Activated CD4-positive, alpha-beta T cell treated with anti-CD3 and anti-CD28 coated beads, Interleukin-2, amount 50 U/mL, for 48 hours (primary cell): ENCODE measurements at places on chromosomes 5 and 9.
A peak's percentile ranks its signal among the peaks of the same experiment; 100 is the strongest.

GRCh38 chr5:80707645-80708044 is 52.9 kb upstream of the DHFR start:
- DNase-seq: no peak

- DNase-seq: no peak
Observed at GRCh38 chr5:116466727-116467464, 107.7 kb downstream of the SEMA6A start.

DNA sequence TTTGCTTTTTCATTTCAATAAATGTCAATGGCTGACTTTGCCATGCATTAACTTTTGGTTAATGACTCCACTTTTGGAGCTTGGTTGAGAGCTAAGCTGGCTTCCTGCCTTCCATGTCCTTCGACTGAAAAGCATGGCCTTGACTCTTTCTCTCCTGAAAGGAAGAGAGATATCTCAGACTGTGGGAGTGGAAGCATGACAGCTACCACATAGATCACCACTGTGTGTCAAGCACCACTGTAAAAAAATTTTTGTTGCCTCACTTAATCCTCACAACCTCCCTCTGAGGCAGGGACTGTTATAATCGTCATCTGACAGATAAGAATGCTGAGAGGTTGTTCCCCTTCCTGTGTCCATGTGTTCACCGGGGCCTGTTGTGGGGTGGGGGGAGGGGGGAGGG is 184.8 kb downstream of the RORB start:
- no peak for DNase-seq

GRCh38 chr5:140207250-140207964 is 32.4 kb downstream of the CYSTM1 start:
- no peak for DNase-seq

- no peak for DNase-seq
Observed at GRCh38 chr5:138967791-138968448, 92.8 kb upstream of the LRRTM2 start.

GRCh38 chr9:77066388-77066787 is 46.9 kb downstream of the FOXB2 start:
- no peak for DNase-seq

DNA sequence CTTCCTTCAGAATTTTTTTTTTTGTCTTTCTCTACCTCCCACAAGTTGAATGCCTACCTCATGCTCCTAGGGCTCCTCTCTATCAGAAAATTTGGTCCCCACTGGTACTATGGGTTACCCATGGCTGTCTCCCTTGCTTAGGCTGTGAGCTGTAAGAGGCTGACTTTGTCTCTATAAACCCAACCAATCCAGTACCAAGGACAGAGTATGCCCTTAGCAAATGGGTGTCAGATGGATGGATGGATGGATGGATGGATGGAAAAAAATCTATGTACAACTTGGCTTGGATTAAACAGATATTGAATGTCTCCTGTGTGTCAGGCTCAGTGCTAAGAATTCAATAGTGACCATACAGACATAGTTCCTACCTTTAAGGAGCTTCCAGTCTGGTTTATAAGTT is 398.2 kb upstream of the TRPC7 start:
- no peak for DNase-seq

DNA sequence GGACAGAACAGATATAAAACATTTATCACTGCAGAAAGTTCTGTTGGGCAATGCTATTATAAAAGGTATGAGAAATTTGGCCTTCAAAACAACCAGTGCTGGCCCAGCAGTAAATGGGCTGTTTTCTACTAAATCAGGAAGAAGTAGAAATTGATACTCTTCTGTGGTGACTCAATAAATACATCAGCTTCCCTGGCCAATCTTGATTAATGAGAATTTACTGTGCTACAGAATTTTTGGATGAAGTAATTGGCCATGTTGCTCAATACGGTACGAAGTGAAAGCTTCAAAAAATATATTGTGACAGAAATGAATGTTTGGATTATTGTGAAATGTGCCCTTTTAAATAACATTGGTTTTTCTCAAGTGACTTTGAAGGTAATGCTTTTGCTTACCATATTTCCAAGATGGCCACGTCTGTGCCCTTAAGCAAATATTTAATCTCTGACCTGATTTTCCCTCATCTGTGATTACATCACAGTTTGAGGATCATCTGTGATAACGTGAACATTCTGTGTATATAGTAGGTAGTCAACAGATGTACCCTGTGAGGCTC is 4.2 kb downstream of the DNAJA1 start:
- no peak for DNase-seq

GRCh38 chr9:90880669-90881068 is 79.0 kb downstream of the SYK start:
- DNase-seq: no peak

DNA sequence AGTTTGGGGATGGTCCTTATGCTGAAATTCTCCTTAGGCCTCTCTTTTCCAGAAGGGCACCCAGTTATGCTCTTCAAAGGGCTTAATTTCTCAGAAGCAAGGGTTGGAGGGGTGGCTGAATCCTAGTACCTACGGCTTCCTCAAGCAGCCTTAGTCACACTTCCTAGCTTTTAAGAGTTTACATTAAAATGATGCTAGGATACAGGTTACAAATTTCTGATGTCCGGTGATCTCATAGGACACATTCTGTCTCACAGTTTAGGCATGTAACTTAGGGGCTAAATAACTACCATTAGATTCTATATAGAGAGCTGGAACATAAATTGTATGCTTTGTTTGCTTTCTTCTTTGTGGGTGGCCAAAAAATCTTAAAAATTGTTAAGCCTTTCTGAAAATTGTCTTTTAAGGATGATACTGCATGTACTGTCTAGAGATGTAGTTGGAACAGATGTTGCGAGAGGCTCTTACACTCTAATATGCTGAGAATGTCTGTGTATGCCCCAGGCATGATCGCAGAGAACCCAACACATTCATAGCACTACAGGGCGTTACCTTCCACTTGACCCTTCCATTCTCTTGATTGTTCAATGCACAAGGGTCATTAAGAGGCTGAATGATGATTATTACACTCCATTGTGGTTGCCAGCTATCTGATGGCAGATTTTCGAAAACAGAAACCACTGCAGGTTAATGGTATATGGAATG is 139.1 kb downstream of the TMEM38B start:
- DNase-seq: no peak

- no peak for DNase-seq
Observed at GRCh38 chr9:136875155-136875554, 9.0 kb upstream of the EDF1 start.

DNA sequence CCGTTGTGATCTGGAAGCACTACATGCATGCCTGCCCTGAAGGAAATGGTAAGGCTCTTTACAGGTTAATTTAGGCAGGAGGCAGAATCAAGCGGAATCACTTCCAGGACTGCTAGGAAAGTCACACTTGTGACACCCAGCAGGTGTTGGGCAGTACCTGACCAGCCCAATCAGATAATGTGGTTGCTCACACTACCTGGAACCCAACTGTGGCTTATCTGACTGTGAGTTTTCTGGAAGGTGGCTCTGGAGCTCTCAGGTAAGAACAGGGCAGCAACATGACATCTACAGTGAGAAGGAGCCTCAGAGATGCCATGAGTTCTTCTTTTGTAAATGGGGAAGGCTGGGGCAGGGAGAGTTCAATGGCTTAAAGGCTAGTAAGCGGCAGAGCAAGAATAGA is 146.4 kb downstream of the ARSB start:
- no peak for DNase-seq

DNA sequence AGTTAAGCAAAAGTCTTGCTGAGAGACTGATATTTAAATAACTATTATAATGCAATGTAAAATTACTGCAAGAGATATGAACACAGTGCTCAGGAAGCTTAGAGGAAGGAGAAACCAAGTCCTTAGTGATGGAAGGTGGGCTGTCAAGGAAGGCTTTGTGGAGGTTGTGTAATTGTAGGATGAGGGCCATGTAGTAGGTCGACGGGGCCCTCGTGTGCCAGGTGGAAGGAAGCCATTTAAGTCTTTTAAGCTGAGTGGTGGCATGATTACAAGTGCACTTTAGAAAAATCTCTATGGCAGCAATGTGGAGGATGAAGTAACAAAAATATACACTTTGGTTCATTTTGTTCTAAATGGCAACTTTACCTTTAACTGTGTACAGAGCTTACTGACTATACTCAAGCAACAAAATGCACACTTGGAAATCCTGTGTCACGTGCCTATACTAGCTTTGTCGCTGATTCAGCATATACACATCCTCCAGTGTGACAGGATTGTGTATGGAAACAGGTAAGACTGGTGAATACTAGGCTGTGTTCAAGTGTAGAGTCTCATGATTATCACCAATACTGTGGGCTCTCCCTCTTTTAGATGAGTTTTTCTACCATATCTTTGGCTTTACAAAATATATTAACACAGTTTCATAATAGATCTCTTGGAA is 78.6 kb downstream of the TMC1 start:
- no peak for DNase-seq

DNA sequence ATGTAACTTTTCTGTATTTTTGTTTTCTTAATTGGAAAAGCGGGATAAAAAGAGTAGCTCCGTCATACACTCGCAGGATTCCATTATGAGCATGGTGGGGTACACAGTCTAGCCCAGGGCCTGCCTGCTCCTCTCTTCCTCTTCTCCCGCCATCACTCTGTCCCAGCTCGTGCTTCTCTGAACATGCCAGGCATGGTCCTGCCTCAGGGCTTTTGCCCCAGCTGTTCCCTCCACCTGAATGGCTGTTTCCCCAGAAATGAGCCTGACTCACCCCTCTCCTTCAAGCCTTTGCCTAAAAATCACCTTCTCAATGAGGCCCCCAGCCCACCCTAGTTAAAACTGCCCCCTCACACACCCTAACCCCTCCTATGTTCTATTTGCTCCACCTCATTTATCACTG is 4.5 kb downstream of the CORO2A start:
- no peak for DNase-seq

- no peak for DNase-seq
Observed at GRCh38 chr5:150270541-150271295, 18.9 kb downstream of the CAMK2A start.

GRCh38 chr9:89993678-89994630 is 389.1 kb downstream of the GADD45G start:
- no peak for DNase-seq

DNA sequence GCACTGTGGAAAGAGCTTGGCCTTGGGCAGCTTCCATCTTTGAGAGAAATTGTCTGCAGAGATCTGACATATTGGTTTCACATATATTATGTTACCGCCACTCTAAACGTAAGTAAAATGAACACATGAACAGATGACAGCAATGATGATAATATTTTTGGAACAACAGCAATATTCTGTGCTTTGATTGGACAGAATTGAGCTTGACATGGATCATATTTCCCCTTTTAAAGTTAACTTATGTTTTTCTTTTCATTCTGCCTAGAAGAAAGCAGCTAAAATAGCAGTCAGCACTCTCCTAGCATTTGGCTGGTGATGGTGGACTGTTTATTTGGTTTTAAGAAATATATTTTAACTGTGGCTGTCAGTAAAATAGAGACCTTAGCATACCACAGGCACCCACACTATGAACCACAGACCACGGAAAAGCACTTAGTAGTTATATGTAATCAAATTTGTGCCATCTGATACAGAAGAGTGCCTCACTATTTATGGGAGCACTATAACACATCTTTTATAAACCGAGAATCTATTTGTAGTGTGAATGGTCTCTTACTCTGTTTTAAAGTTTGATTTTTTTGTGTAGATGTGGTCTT is 1.8 kb upstream of the CFAP95 start:
- no peak for DNase-seq

GRCh38 chr9:105144076-105144475 is 100.4 kb upstream of the SLC44A1 start:
- DNase-seq: no peak

- DNase-seq: no peak
Observed at GRCh38 chr5:9512457-9512856, 33.4 kb downstream of the SEMA5A start.

- DNase-seq: no peak
Observed at GRCh38 chr5:73592551-73592950, 27.0 kb downstream of the UTP15 start.

DNA sequence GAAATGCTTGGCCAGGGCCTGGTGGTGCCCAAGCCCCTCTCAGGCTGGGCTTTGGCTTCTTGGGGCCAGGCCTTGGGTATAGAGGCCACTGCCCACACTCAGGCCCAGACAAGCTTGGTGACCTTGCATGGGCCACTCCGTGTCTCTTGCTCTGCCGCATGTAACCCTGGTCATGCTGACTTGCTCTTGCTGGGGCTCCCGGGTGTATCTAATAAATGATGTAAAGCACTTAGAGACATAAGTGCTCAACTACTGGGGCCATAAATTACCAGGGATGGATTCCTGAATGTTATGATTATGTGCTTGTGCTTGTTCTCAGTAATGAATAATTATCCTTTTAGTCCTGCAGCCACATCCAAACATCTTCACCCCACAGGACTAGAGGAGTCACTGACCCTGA is 54.0 kb downstream of the C5orf15 start:
- no peak for DNase-seq

DNA sequence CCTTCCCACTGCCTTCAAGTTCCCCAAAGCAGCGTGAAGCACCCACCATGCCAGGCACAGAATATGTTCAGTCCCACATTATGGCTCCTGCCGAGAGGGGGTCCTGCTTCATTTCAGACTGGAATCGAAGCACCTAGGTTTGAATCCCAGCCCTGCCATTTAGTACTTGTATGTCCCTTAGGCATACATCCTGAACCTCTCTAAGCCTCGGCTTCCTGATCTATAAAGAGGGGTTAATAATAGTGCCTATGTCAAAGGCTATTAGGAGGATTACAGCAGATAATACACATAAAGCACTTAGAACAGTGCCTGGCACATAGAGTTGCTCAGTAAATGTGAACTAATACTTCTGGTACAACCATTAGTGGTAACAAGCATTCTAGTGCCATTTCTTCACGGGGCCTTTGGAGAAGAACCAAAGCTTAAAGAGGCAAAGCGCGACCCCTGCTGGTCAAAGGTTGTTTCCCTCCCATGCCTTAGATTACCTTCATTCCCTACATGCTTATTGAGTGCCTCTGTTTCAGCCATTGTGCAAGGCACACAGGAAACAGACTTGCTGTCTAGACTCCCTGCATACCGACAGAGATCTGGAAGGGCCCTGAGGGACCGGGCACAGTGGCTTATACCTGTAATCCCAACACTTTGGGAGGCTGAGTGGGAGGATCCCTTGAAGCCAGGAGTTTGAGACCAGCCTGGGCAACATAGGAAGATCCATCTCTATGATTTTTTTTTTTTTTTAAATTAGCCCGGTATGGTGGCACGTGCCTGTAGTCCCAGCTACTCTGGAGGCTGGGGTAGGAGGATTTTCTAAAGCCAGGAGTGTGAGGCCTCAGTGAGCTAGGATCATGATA is 98.3 kb downstream of the PPARGC1B start:
- peak; percentile 90 for DNase-seq

- DNase-seq: no peak
Observed at GRCh38 chr9:37992924-37993349, 76.1 kb downstream of the SHB start.
